ENCODE measurements at places on chromosomes 4 and X.

GRCh38 chrX:10370976-10371375 lies 214.2 kb downstream of the CLCN4 start:
- DNase-seq: no peak

- DNase-seq: no peak
These were observed 550.3 kb downstream of the RAB28 start for GRCh38 chr4:12933760-12934221.

DNA sequence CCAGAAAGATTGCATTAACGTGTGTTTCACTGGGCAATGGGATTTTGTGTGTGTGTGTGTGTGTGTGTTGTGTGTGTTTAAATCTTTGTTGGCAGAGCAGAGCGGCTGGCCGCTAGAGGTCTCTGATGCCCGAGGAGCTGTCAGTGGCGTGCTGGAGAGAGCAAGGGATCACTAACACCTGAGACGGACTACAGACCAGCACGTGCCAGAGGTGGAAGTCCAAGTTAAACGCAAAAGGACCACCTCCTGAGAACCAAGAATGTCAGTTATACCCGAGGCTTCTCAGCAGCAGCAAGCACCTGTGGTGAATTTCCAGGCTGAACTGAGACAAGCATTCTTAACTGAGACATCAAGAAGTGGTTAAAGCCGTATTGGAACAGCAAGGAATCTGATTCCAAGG lies 9.0 kb upstream of the SLC25A14 start:
- DNase-seq: peak; percentile 88

- no peak for DNase-seq
These were observed 181.5 kb downstream of the SHROOM3 start for GRCh38 chr4:76616526-76616925.

GRCh38 chrX:12304261-12304660 lies 166.0 kb downstream of the FRMPD4 start:
- DNase-seq: no peak

DNA sequence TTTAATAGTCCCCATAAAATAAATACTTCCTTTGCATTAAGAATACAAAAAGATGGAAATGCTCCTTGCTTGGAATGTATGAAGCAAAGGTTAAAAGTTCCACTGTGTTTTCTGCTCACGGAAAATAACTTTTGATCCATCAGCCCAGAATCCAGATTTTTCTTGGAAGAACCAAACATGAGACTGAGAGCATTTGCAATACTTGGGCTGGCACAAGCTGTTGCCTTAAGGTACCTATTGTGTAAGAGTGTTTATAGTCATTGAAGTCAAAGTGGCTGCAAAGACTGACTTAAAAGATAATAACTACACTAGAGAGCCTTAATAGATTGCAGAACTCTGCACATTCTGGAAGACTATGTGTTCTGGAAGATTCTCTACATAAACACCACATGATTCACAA lies 281.4 kb downstream of the RAB28 start:
- no peak for DNase-seq

- DNase-seq: no peak
These were observed 773 bp downstream of the DAPP1 start for GRCh38 chr4:99817309-99817890.

DNA sequence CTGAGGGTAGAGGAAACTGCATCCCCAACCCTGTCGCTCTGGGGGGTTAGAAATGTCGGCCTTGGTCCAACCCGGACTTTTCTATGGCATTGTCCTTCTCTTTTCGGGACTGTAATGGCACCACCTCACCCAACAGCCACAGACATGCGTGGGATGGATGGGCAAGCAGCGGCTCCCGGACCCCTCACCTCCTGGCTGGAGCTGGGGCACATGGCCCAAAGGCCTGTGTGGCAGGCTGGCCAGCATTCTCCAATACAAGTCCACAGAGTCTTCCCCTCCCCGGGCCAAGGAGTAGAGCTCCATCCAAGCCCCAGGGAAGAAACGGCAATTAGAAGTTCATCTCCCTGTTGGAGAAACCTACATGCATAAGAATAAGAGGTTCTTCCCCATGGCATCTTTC lies 142.9 kb downstream of the NR3C2 start:
- no peak for DNase-seq

DNA sequence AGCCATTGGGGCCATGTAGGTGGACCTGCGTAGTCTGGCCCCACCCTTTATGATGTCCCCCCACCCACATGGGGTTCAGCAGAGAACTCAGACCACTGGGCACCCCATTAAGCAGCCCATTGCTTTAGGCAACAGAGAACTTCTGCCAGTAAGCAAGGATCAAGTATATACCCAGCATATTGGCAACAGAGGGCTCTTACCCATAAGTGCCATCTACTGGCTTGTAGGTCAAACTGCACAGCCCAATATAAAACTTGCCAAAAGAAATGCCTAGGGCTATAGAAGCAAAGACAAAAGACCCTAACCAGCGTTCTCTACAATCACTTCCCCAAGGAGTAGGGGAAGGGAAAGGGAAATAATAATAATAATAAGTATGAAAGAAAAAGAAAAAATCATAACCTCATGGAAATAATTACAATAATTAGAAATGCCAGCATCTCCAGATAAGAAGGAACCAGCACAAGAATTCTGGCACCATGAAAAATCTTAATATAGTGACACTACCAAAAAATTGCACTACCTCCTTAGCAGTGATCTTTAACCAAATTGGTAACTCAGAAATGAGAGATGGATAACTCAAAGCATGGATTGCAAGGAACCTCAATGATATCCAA lies 1090.7 kb downstream of the FAT4 start:
- no peak for DNase-seq

GRCh38 chr4:159349332-159349731 lies 246.5 kb downstream of the RAPGEF2 start:
- no peak for DNase-seq

DNA sequence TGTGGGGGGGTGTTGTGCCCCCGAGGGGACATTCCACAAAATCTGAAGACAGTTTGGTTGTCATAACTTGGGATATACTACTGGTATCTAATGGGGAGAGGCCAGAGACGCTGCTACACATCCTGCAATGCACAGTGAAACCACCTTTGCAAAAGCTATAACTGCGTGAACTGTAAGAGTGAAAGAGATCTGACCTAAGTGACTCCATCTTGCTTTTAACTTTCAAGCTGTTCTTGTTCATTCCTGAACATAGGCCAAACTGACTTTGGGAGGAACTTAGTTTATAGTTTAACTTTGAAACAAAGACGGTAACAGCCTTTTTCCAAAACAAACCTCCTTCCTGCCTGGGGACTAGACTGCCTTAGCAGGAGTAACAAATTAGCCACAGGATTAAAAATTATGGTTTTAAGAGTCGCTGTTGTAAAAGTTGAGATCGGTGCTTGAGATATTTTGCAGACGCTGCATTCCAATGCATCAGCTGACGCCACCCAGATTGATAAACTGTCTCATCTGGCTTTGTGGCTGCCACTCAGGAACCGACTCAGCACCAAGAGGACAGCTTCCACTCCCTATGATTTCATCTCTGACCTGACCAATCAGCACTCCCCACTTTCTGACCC lies 70.9 kb downstream of the ATXN3L start:
- no peak for DNase-seq

GRCh38 chrX:109966246-109966645 lies 36.7 kb upstream of the TMEM164 start:
- DNase-seq: no peak

DNA sequence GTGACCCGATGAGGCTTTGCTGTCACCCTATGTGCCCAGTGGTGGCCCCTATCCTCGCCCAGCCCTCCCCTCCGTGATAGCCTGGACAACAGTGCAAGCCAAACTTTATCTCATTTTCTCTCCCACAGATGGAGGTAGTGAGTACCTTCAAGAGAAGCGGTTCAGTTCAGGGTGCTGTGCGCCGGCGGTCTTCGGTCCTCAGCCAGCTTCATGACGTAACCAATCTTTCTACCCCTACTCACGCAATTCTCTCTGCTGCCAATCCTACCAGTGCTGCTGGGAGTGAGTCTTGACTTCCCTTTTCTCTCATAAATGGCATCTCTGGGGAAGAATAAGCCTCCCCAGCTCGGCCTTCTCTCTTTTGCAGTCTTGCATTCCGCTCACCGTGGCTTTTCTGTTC lies 29.5 kb downstream of the CCNQ start:
- DNase-seq: no peak

DNA sequence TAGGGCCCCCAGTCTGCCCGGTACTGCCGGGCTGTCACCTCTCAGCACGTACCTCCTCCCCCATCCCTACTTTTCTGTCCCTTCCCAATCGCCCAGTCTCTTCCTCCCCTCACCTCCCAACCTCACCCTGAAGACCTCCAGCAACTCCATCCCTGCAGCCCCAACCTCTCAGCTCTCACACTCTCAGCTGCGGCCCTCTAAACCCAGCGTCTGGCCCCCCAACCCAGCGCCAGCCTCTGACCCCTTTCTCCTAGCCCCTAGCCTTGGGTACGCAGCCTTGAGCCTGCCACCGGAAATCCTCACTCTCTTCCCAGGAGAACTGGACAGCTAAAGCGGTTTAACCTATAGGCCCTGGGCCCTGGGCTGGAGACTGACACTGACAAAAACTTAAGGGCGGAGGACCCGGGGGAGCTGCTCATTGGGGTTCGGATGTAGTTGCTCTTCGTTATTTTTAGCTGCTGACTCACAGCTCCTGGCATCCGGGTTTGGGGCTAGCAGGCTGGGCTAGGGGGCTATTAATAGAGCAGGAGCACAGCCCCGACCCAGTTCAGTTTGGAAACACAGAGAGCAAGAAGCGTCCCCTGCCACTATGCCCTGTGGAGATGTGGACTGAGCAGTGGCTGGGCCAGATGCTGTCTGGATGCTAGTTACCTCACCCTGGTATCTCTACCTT lies 9.6 kb upstream of the DLG3 start:
- no peak for DNase-seq

DNA sequence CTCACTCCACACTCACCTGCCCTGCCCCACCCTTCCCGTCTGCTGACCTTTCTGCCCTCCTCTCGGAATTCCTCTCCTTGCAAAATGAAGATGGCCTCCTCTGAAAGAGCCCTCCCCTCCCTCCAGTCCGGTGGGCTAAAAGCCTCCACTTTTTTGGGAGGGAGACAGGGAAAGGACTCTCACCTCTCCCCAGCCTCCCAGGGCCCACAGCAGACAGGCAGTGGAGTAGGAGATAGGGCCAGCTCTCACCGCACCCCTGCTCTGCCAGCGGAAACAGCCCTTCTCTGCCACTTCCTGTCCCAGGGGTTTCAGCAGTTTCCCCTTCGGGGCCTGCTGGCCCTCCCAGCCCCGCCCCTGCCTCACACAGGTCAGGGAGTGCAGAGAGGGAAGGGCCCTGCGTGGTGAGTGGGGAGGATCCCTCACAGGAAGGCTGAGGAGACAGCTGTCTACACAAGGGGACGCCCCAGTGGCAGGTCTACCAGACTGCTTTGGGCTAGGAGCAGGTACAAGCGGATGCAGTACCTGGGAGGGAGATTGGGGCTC lies 18.2 kb downstream of the ELF4 start:
- DNase-seq: peak; percentile 72

GRCh38 chr4:9903317-9903716 lies 118.0 kb downstream of the SLC2A9 start:
- no peak for DNase-seq

DNA sequence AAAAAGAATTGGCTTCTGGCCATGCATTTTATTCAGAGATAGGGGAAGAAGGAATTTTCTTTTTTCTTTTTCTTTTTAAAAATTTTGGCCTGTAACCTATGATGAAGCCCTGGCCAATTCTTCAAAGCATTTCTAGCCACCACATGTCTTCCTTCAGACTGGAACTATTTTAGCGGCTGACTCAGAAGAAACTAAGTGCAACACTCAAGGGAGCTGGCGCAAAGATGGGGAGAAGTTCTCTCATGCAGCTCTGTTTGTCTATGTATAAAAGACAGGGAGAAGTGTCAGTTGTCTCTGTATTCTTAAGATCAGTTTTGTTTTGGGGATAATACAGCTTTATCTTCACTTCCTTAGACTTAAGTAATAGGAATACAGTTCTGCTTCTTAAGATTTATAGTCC lies 46.1 kb downstream of the MBNL3 start:
- no peak for DNase-seq

DNA sequence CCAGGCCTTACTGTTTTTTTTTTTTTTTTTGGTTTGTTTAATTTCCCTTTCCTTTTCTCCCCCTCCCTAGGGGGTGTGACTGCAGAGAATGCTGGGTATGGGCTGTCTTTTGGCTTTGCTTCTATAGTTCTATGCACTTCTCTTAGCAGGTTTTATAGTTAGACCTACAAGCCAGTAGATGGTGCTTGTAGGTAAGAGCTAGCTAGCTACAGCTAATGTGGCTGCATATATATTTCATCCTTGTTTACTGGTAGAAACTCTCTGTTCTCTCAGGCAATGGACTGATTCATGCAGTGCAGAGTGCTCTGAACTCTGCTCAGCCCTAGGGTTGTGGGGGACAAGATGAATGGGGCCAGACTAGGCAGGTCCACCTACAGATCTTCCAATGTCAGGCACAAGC lies 246.4 kb downstream of the SH2D1A start:
- DNase-seq: no peak

DNA sequence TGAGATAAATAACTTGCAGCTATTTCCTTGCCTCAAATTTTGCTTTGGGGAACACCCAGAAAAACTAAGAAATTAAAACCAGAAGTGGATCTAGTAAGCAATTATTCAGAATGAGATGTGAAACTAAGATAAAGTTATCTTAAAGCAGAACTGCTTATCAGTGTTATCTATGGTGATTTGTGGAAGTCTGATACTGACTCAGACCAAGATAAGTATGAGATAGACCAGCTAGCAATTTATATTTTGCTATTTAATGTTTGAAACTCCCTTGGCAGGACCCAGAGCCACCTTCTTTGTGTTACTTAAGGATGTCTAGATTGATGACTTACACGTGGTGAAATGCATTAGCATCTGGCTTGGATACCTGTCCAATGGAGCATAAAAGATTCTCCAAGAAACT lies 368.1 kb downstream of the EPHA5 start:
- DNase-seq: no peak

DNA sequence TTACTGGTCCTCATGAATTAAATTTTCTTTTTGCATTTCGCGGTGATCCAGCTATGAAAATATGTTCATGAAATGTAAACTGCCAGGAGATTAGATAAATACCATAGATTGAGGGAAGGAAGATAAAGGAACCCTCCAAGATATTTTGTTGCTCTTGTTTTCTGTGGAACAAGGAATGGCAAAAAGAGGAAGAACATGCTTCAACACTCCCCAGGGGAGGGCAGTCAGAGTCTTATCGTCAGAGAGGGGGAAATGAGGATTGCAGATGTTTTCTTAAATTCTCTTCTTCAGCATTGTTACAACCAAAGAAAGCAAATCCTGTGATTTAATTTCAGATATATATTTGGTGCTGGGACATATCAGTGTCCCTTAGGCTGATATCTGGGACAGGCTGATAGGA lies 9.5 kb upstream of the SFRP2 start:
- DNase-seq: no peak

DNA sequence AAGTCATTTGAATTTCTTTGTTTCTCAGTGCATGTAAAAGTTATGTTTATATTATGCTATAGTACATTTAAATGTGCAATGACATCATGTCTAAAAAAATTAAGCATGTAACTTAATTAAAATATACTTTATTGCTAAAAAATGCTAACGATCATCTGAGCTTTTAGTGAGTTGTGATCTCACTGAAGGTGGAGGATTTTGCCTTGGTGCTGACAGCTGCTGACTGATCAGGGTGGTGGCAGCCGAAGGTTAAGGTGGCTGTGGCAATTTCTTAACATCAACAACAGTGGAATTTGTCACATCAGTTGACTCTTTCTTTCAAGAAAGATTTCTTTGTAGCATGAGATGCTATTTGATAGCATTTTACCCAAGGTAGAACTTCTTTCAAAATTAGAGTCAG lies 6.6 kb downstream of the ANAPC4 start:
- DNase-seq: no peak
